ENCODE measurements at places on chromosomes 3 and 15.

DNA sequence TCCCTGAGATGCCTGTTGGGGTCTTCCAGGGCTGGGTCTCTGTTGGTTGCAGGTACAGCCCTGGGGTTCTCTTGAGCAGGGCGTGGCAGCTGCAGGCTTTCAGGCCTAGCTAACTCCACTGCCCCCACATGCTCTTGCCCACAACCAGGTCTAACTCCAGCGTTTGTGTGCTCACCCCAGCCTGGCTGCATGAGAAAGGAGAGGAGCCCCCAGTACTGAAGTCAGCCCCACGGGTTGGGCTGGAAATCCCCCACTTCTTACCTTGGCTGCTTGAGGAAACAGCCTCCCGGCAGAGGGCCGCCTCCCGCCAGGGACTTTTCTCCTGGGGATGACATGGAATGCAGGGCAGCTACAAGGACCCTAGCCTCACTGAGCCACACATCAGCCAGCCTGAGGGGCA is 16.7 kb upstream of the DLL4 start:
- DNase-seq = no peak

- no peak for DNase-seq
Observed at GRCh38 chr15:34749691-34750090, 5.1 kb downstream of the GJD2 start.

- no peak for DNase-seq
Observed at GRCh38 chr3:113273011-113273410, 61.7 kb downstream of the BOC start.

DNA sequence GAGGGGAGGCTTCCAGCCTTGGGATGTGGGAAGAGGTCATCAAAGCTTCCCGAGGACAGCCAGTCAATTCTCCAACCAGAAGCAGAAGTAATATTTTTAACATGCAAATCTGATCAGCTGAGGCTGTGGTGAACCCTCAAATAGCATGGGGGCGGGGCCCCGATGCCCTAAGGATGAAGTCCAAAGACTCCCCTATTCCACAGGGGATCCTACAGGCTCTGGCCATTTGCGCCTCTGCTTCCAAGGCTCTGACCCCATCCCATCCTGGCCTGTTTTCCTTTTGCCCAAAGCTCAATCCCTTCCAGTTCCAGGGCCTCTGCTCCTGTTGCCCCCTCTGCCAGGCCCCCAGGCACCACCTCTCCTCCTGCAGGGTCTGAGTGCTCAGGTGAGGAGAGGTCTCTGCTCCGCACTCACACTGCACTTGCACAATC is 6.7 kb upstream of the CSK start:
- no peak for DNase-seq

DNA sequence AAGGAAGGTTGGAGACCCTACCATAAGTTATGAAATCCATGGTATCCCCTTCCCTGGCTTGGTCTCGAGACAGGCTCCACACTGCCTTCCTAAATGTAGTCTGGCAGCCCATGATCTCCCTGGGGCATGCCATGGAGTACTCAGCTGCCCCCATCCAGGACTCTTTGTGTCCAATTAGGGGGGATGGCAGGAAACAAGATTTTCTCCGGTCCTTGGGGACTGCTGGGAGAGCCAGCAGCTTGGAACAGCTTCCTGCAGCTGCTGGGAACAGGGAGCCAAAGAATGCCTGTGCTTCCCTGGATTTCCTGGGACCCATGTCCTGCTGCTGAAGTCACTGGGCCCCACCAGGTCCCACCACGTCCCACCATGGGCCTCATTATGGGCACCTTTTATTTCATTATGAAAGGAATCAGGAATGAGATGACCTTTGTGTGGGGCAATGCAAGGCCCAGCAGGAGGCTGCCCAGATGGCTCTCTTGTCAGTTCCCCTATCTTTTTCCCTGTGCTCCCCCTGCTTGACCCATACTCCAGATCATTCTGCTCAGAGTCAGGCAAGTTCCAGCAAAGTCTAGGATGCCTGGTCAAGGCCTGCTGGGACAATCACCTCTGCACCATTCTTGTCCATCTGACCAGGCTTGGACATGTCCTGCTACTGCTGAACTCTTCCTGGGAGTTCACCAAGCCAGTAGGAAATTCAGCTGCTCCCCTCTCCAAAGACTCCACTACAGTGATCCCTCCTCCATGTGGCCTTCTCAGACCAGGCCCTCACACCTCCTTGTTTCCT is 15.0 kb upstream of the DAG1 start:
- DNase-seq = no peak

DNA sequence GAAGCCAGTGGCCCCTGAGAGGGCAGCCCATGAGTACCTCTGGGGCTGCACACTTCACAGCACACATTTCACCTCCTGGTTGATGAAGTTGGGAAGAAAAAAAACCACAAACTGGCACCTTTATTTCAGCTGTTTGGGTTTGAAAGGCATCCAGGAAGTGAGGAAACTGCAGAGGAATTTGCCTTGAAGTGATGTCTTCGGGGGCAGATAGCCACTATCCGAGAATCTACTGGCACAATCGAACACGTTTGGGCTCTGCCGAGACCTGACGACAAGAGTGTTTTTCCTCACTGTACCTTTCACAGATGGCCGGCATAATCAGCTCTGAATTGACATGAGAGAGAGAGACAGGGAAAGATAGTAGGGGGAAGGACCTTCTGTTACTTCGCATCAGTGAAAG is 59.7 kb downstream of the LRIG1 start:
- peak; percentile 49 for DNase-seq

GRCh38 chr3:114022145-114022802 is 34.1 kb downstream of the CCDC191 start:
- no peak for DNase-seq

GRCh38 chr3:52473026-52473425 is 17.6 kb downstream of the NISCH start:
- DNase-seq = no peak

DNA sequence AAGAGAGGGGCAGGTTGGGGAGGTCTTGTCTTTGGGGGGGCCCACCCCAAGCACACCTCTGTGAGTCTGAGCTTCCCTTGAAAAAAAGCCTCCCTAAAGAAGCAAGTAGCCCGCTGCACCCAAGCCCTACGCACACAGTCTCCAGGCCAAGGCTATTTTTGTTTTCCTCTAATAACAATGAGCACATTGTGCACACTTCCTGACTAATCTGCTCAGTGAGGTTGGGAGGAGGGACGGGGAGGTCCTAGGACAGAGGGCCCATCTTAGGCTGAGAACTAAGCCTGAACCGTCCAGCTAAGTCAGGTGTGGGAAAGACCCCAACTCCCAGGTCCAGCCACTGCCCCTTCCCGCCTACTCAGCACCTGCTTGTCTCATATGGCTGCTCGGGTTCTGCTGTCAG is 87.2 kb downstream of the HMG20A start:
- no peak for DNase-seq

All from astrocyte of the cerebellum (primary cell).